NCI-H2171 treated with DMSO at 0.1 percent for 48 hours (cell line): ENCODE measurements at places on chromosomes 12 and 14.

DNA sequence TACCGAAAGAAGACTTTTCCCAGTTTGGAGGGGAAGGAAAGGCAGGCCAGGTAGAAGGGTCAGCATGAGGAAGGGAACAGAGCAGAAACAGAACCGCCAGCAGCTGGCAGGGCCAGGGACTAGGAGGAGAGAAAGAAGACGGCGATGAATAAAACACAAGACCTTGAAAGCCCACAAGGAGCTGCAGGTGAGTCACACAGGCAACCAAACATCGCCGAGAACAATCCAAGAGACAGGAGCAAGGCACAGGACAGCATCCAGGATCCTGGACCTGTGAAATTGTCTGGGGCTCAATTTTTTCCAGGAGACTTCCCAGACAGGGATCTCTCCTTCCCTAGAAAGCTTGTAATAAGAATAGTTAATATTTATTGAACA is 47.3 kb downstream of the NUAK1 start:
- DNase-seq, result no peak

GRCh38 chr14:61460718-61461611 is 139.6 kb downstream of the PRKCH start:
- DNase-seq, result peak; percentile 67

DNA sequence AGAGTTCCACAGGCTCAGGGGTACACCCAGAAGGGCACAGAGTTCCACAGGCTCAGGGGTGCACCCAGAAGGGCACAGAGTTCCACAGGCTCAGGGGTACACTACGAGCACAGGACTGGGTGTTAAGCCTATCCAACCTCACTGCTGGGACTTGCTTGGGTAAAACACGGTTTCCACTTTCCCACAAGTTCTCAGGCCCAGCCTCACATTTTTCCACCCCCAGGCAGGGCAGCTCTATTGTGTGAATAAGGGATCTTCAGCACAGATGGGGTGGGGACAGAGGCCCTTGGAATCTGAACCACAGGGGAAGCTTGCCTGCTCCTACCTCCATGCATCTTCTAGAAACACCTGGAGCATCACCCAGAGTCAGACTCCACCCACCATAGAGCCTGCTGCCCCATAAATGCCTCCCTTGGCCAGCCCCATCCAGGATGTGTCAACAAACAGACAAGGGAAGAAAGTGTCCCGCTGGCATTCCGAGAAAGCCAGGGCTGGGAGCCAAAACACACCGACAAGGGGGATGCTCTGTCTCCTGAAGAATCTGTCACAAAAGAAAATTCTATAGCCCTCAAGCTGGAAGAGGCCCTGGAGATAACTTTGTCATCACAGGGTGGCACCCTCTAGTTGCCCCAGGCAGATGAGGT is 4.8 kb downstream of the CRACR2A start:
- DNase-seq, result no peak

GRCh38 chr12:116736962-116737773 is 701 bp downstream of the SPRING1 start:
- DNase-seq, result no peak

- DNase-seq, result peak; percentile 69
Measured at GRCh38 chr12:59282999-59283398, 312.8 kb upstream of the SLC16A7 start.

DNA sequence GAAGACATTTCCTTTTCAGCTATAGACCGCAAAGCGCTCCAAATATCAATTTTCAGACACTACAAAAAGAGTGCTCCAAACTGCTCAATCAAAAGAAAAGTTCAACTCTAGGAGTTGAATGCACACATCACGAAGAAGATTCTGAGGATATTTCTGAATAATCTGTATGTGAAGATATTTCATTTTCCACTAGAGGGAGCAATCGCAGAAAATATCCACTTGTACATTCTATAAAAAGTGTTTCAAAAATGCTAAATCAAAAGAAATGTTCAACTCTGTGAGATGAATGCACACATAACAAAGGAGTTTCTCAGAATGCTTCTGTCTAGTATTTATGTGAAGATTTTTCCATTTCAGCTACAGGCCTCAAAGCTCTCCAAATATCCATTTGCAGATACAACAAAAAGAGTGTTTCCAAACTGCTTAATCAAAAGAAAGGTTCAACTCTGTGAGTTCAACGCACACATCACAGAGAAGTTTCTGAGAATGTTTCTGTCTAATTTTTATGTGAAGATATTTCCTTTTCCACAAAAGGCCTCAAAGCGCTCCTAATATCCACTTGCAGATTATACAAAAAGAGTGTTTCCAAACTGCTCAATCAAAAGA is 643.8 kb upstream of the ALG10B start:
- DNase-seq, result no peak

DNA sequence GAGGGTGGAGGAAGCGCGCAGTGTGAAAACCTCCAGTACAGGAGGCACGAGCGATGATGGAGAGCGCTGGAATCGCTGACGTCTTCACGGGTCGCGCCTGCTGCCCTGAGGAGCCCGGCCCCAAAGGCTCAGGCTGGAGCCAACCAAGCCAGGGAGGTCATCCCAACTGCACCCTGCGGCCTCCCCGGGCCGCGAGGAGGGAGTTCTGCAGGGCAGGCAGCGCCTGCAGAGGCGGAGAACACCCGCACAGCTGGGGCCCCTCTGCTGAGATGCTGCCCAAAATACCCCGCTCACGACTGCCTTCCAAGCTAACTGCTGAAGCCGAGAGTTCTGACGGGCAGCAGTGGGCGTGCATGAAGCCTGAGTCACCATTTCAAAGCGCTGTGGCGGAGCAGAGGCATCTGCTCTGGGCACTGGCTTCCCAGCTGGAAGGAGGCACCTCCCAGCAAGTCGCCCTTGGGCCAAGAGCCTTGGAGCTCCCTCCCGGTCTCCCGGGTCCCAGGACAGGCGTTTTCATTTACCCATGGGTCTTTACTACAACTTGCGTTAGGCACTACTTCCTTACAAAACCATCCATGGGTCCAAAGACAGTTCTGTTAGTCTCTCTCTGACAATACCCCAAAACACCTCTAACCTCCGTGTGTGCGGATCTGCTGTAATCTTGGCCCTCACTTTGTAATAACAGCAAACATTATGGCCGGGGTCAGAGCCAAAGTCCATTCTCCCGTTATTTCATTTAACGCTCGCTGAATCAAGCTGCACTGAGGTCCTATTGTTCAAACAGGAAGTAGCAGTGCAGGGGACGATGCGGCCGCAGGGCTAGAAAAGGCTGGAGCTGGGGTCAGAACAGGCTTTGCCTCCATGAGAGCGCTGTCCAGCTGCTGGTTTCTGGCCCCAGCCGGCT is 60.1 kb upstream of the RIMBP2 start:
- DNase-seq, result no peak
